ENCODE measurements at places on chromosomes 3 and 15. TPM values are rescaled to one million over a fixed set of nuclear protein-coding genes. Genes with fewer than 3 reads are reported as not detected.

DNA sequence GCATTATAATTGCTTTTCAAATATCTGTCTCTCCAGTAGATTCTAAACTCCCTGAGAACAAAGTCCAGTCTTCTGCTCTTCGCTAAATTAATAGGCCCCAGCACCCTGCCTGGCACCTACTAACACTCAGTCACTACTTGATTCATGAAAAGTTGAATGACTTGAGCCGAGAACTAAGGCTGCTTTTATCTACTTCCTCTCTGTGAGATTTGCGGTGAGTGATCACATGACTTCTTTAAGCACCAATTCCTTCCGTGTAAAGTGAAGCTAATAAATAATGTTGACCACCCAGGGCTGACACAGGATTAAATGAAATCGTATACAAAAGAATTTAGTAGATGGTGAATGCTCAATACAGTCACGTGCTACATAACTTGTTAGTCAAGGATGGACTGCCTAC, 44.6 kb upstream of the PGPEP1L start:
- no peak for DNase-seq

GRCh38 chr3:128394033-128394432, 72.7 kb downstream of the DNAJB8 start:
- no peak for DNase-seq

- DNase-seq: no peak
Observed at GRCh38 chr3:31472479-31473390, 60.0 kb upstream of the STT3B start.

DNA sequence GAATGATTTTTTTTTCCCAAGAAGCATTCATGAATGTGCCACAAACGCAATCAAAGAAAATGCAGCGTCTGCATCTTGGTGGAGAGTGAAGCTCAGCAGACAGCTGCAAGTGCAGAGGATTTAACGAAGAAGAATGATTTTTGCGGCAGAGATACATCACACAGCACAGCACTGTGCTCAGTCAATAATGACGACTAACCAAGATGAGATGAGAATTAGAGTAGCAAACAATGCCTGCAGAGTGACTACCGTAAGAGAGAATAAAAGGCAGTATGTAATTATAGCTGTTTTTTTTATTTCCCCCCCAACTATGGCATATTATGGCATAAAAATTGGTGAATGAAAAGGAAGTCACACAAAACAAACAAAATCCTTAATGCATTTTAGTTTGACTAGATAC, 218.0 kb upstream of the ROBO1 start:
- DNase-seq: no peak

DNA sequence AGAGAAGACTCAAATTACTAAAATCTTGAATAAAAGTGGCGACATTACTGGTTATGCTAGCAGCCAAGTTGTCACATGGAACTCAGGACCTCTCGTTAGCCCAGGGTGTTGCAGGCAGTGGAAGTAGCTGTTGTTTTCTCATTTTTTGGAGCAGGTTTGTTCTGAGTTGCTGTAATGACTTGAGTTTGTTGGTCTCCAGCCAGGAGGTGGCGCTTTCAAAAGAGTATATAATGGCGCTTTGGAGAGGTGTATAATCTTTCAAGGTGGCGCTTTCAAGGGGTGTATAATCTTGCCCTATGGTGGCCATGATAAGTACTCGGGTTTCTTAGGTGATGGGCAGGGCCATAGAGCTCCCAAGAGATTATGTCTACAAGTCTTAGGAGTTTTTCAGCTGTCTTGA, 632.7 kb downstream of the NTRK3 start:
- DNase-seq: no peak

DNA sequence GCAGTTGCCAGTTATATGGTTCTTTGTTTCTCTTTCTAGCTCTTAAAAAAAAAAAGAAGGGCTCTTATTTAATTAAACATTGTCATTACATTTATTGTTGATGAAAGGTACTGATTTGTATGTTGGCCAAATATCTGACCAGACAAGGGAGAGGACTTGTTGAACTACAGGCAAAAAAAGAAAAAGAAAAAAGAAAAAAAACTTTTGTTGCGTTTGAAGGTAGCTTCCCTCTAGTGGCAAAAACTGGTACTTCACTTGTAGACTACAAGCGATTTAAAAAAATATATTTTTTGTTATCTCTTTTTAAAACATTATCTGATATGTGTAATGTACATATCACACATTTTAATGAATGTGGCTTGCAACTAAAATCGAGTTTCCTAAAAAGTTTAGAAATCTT, 280.6 kb downstream of the ROBO2 start:
- no peak for DNase-seq

DNA sequence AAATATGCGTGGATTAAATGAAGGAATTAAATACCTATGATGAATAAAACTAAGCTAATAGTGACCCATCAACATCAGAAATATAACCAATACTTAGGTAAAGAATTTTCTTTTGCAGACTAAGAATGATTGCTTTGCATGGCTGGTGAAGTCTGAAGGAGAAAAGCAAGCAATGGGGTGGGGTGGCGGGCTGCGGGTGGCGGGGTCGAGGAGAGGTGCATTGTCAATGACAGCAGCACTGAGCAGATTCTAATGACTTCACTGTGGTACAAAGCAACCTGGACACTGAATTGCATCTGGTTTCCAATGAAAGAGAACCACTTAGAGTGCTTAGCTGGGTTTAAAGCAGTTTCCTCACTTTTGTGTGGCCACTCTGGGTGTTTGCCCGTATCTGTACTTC, 171.5 kb upstream of the IL12A start:
- DNase-seq: no peak

DNA sequence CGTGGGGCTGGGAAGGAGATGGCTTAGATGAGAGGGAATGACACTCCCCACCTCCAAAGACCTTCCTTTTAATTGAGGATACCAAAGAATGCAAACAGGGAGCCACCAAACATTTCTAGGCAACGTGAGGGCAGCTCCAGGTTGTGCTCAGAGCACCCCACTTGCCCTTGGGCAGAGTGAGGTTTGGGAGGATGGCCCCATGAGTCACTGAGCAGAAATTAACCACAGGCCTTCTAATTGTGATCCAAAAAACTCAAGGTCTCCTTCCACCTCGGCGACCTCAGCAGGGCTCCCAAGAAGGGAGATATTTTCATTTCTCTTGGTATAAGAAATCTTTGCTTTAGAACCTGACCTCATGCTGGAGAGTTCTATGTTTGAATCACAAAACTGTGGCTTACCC, 305.0 kb upstream of the TPM1 start:
- no peak for DNase-seq

GRCh38 chr3:21750080-21750696, 822 bp downstream of the ZNF385D start:
- DNase-seq: no peak

DNA sequence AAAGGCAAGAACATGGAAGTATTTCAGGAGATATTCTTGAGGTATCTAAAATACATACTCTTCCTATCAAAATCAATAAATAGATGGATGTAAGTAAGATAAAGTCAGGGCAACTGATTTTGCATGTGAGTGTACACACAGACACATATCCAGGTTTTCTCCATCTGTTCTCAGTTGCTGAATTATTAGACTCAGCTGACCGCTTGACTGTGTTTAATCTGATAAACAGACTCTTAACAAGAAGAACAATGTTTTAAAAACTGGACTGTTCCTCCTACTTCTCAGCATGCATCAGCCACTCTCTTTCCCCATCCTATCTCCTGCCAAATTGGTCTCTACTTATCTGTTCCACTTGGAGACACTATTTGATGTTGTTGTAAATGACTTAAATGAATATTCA, 73.5 kb downstream of the GOLGA8G start:
- no peak for DNase-seq

- no peak for DNase-seq
Observed at GRCh38 chr15:87777054-87777561, 479.4 kb downstream of the NTRK3 start.

- no peak for DNase-seq
Observed at GRCh38 chr15:58639002-58639756, 110.3 kb downstream of the ADAM10 start.

- DNase-seq: no peak
Observed at GRCh38 chr3:171565481-171566058, 105.4 kb upstream of the TNIK start.

DNA sequence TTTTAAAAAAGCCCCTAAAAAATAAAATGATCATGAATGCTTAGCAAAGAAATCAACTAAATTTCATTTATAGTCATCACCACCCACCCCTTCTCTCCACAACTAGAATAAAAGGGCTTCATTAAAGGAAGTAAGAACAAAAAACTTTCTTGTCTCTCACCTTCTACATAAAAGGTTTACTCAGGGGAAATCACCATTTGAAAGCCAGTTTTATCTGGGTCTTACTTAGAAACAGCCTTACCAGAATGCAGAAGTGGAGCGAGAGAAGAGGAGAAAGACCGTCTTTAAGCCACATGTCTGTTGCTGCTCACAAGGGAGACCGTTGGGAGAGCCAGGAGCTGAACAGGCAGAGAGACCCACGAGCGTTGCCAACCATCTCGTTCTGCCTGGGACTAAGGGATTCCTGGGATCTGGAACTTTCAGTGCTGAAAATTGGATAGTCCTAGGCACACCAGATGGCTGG, 350.1 kb upstream of the PROK2 start:
- DNase-seq: no peak

- no peak for DNase-seq
Observed at GRCh38 chr3:55634345-55634744, 147.2 kb upstream of the WNT5A start.

- no peak for DNase-seq
Observed at GRCh38 chr3:27713078-27713423, 9.1 kb downstream of the EOMES start.

DNA sequence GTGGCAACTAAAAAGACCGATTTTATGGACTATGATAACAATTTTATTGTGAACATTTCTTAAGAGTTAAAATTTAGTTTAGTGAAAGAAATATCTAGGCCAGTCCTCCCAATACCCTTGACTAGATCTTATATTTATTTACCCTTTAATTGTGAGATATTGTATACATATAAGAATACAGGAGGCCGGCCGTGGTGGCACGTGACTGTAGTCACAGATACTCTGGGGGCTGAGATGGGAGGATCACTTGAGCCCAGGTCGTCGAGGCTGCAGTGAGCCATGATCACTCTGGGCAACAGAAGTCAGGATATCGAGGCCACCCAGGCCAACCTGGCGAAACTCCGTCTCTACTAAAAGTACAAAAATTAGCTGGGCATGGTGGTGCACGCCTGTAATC, 756 bp upstream of the RMDN3 start:
- DNase-seq: no peak

GRCh38 chr3:171266034-171266739, 194.0 kb downstream of the TNIK start:
- DNase-seq: no peak

The CD86 gene
- total RNA-seq: 4.2 TPM

The CYP8B1 gene
- not detected for total RNA-seq

The GOLGA8M gene
- 2.6 TPM for total RNA-seq

The DAZL gene
- not detected for total RNA-seq

Measured in Right ventricle myocardium inferior (tissue), 1 donor.